SJCRH30 (cell line): ENCODE measurements at places on chromosomes 5 and 9.

- no peak for DNase-seq
These were observed 7.1 kb upstream of the AFAP1L1 start for GRCh38 chr5:149264439-149265067.

DNA sequence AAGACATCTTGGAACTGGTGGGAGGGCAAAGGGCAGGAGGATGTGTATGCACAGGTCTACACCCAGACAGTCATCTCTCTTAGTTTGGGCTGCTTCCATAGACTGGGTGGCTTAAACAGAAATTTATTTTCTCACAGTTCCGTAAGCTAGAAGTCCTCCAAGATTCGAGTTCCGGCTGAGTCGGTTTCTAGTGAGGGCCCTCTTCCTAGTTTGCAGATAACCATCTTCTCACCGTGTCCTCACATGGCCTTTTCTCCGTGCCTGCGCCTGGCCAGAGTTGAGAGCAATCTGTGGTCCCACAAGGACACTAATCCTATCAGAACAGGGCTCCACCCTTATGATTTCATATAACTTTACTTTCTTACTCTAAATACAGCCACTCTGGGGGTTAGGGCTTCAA is 4.1 kb downstream of the SMIM32 start:
- no peak for DNase-seq

- no peak for DNase-seq
These were observed 305.8 kb upstream of the SMARCA2 start for GRCh38 chr9:1709347-1709746.

DNA sequence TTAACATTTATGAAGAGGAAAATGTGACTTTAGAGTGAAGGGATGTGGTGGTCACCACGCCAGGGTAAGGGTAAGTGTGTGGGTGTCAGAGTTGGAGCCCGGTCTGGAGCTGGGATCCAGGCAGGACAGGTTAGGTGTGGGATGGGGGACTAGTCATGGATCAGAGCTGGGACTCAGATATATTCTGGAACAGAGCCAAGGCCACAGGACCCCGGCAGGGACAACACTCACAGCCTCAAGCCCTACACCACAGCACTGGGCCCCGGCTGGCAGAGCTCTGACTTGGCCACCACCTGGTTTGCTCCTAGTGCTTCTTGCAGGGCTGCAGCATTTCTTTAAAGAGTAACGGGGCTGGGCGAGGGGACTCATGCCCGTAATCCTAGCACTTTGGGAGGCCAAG is 47.4 kb downstream of the C5orf15 start:
- no peak for DNase-seq

GRCh38 chr9:127711226-127711701 is 4.2 kb downstream of the PTRH1 start:
- no peak for DNase-seq

- DNase-seq, result no peak
These were observed 96.7 kb downstream of the CAVIN4 start for GRCh38 chr9:100674419-100675122.

DNA sequence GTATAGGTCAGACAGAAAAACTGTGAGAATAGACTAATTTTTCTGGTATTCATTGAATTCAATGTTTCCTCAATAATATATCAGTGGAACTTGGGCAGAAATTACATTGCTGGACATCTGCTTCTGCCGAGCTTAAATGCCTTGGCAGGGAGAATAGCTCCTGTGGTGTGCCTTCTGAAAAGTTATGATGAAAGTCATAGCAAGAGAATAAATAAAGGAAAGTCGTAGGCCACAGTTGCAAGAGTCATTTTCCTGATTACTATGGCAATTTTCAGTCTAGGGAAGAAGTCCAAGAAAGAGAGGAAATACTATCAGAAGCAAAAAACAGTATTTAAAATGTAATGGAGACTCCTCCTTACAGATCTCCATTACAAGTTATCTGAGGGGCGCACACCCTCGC is 1596.1 kb upstream of the WWC1 start:
- no peak for DNase-seq

DNA sequence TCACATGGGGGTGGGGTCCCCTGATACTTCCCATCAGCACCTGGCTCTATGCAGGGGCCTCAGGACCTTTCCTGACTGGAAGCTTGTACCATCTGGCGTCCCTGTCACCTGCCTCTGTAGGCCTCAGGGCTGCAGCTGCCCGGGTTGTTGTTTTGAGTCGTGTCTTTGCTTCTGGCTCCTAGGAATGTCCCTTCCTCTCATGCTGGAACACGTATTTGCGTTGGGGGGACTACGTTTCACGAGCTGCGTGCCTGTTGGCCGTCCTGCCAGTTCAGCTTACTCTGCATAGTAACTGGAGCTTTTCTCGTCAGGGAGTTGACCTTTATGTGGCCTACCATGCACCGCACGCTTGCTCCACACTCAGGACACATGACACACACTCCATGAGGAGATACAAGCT is 54.9 kb upstream of the IRX4 start:
- DNase-seq, result no peak

- DNase-seq, result no peak
These were observed 307.5 kb upstream of the CLINT1 start for GRCh38 chr5:158166424-158166823.

- no peak for DNase-seq
These were observed 22.8 kb upstream of the RGMB start for GRCh38 chr5:98750693-98751092.

DNA sequence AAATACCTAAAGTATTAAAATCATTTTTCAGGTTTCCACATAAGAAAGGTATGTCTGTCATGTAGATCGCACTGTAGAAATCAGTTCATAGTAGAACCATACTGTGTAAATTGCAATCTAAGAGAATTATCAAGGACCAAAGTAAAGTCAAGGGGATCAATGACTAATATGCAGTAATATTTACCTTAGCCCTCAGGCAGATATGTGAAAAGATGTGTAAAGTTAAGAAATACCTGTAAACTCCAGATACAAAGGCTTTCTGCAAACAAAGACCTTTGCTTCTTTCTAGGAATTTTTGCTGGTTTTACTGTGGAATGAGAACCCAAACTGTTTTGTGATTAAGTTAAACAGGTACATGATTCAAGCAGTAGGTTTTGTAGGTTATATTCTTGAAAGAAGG is 11.6 kb downstream of the POLK start:
- DNase-seq, result no peak

- DNase-seq, result no peak
These were observed 189.5 kb downstream of the TMEM38B start for GRCh38 chr9:105883847-105884246.

GRCh38 chr9:97934321-97935115 is 3.5 kb downstream of the HEMGN start:
- no peak for DNase-seq

DNA sequence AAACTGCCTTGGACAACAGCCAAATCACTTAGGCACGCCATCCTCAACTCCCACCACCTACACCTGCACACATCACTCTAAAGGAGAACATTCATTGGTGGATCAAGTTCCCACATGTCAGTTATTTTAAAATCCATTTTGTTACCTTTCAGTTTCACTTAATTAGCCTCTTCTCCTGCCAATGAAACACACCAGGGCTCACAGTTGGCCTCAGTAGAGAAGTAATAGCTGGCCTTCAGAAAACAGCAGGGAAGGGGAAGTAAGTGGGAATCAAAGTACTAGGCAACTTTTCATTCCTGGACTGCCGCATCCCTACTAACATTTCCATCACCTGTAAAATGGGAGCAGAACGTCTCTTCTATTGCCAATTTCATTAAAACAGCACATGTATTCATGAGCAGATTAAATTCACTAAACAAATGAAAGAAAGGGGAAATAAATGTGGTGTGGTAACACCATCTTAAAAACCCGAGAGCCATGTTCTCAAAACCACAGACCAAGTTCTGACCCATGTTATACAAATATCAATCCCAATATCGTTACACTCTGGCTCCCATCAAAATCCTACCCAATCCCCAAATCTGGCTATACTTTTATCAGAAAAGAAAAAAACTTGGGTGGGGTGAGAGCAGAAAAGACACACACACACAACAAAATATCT is 1.7 kb downstream of the SIL1 start:
- DNase-seq, result no peak

DNA sequence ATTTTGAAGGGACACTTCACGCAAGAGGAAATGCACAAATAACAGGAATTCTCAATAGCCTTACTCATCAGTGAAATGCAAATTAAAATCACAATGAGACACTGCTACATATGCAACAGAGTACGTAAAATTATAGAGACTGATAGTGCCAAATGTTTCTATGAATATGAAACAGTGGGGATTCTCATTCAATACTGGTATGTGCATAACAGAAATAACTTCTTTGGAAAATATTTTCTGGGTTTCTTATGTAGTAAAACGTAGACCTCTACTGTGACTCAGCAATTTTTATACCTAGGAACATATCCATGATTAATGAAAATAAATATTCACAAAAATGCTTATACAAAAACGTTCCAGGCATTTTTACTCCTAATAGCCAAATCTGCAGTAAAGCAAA is 1625.2 kb downstream of the MAT2B start:
- DNase-seq, result no peak

DNA sequence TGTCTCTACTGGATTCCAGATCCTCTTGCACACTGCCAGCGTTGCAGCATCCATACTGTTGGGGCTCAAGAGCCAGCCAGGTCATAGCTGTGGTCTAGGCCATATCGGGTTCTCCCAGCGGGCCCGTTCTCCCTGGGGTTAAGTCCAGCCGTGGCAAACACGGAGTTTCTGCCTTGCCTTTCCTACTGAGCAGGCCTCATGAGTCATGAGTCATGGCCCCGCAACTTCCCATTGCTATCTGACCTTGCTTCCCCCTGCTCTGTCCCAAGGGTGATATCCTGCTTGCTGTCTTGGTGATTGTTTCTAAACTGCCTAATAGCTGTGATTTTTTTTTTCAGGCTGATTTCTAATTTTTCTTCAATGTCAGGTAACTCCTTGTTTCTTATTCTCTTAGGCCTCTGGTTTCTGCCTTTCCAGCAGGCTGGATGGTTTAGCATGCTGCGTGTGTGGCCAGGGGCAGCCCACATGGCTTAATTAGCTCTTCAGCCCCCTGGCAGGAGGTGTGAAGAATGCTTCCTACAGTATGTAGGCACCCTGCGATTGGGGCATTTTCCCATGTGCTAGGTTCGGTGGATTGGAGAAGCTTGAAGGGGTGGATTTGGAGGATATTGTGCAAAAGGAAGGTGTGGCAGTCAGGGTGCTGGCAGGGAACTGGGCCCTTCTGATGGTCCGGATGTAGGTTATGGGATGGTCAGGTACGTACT is 18.7 kb downstream of the DAPK1 start:
- peak; percentile 36 for DNase-seq

DNA sequence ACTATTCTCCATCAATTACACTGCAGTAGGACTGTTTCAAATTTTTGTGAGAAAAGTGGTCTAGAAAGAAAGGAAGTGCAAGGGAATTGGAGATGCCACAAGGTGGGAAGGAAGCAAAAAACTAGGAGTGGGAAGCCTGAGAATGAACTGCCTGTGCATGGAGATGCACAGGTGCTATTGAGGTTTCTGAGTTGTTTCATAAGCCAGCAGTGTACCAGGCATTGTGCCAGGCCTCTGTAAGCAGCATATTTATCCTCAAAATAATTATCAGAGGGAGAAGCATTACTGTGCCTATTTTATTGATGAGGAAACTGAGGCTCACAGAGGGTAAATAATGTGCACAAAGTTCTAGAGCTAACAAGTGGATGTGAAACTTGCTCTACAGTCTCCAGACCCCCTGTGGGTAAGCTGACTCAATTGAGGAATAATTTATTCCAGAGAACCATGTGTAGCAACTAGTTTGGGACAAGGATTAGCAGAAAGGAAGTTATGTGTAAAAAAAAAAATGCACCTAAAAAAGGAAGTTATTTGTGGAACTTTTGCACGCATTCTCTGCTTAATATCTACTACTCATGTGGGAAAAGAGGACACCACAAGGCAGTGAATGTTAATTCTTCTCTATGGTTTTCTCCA is 96.7 kb downstream of the SNCAIP start:
- DNase-seq, result no peak

GRCh38 chr5:1637639-1638481 is 114.1 kb upstream of the LPCAT1 start:
- DNase-seq, result no peak

DNA sequence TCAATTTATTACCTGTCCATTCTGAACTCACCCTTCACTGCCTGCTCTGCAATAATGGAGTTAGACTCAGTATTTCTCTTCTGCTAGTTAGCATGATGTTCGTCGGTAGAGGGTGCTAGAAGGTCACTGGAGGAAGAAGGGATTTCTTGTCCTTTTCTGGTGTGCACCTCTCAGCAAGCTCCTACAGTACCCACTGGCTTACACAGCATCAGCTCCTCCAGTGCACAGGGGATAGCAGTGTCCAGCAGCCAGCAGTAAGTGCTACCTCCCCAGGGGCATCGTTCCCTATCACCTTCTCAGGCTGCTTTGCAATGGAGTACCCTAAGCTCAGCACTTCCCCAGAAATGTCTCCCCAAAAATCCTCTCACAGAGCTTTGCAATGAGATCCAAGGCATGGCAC is 45.9 kb upstream of the APC start:
- no peak for DNase-seq

DNA sequence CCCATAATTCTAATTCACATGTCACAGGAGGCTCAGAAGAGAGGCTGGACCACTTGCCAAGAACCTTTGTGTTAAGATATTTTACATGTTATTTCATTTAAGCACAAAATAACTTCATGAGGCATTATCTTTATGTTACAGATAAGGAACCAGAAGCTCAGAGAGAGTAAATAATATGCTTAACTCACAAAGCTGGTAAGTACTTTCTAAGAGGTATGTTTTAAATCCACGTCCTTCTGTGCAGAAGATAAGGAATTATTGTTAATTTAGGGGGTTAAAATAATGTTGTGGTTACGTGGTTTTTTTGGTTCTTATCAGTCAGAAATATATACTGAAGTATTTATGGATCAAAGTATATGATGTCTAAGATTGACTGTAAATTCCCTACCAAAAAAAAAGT is 8.0 kb downstream of the STRBP start:
- no peak for DNase-seq

DNA sequence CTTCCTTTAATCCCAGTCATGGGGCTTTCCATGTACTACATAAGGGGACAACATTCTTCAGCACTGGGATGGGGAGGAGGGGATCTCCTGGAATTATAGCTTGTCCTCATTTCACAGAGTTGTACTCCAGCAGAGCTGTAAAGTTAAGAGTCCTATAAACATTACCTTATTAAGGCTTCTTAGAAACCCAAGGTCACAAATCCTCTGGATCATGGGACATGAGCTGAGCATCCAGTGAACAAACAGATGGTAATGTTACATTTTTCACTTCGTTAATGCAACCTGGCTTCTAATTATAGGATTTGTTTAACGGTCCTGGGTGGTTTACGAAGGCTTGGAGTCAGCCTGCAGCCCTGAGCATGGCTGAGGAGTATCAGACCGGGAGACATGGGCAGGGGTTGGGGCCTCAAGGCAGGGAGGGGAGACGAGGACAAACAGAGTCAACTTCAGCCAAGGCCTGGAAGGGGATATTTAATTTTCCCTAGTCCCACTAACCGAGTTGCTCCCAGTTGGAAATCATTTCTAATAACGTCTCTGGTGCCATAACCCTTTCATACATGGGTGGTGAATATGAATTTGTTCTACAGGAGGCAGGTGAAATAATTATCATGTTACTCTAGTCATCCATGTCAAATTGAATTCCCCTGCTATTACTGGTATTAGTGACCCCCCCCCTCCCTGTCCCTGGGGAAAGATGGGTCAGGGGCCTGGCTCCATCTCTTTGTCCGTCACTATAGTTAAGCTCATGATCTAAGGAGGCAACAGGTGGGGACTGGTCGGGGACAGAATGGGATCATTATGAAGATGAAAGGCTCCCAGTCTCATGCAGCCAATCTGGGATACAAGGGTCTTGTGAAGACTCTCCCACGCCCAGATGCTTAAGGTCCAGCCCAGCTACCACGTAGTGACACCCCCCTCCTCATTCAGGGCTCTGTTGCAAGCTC is 10.7 kb upstream of the IL17B start:
- DNase-seq, result peak; percentile 76

GRCh38 chr9:88106492-88106891 is 31.8 kb downstream of the SPATA31C2 start:
- peak; percentile 11 for DNase-seq
